T-helper 17 cell (primary cell): ENCODE measurements at places on chromosomes 2 and 18.

- no peak for DNase-seq
These were observed 12.8 kb downstream of the PGAP1 start for GRCh38 chr2:196913691-196914090.

GRCh38 chr2:239648607-239649006, 247.8 kb upstream of the HDAC4 start:
- DNase-seq, result no peak

- DNase-seq, result no peak
These were observed 4.1 kb upstream of the OTX1 start for GRCh38 chr2:63046552-63046951.

- no peak for DNase-seq
These were observed 61.0 kb downstream of the SPP2 start for GRCh38 chr2:234111523-234111922.

DNA sequence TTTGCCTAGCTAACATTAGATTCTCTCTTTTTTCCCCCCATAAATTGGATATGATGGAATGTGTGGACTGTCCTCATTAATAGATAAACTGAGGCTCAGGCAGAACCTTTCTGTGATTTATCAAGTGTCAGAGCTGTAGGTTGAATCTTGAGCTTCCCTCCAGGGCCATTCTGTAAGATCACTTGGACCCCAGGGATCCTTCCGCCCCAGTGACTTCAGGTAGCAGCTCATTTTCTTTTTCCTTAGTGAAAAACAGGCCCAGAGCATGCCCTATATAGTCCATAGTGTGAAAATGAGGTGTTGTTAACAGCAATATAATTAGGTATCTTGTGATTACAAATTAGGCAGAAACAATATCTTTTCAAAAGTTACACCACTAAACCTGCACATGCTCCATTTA, 269.7 kb downstream of the ZNF385B start:
- no peak for DNase-seq

GRCh38 chr2:24672589-24672988, 120.6 kb downstream of the PTRHD1 start:
- DNase-seq, result no peak

- DNase-seq, result no peak
These were observed 9.5 kb upstream of the MALL start for GRCh38 chr2:110124939-110125691.

DNA sequence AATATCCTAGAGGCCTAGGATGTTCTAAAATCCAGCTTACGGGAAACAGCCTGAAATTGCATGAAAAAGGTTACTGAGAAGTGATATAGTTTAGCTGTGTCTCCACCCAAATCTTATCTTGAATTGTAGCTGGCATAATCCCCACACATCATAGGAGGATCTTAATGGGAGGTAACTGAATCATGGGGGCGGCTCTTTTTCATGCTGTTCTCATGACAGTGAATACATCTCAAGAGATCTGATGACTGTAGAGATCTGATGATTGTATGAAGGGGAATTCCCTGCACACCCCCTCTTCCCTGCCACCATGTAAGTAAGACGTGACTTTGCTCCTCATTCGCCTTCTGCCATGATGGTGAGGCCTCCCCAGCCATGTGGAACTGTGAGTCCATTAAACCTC, 385.6 kb upstream of the ID2 start:
- DNase-seq, result no peak

DNA sequence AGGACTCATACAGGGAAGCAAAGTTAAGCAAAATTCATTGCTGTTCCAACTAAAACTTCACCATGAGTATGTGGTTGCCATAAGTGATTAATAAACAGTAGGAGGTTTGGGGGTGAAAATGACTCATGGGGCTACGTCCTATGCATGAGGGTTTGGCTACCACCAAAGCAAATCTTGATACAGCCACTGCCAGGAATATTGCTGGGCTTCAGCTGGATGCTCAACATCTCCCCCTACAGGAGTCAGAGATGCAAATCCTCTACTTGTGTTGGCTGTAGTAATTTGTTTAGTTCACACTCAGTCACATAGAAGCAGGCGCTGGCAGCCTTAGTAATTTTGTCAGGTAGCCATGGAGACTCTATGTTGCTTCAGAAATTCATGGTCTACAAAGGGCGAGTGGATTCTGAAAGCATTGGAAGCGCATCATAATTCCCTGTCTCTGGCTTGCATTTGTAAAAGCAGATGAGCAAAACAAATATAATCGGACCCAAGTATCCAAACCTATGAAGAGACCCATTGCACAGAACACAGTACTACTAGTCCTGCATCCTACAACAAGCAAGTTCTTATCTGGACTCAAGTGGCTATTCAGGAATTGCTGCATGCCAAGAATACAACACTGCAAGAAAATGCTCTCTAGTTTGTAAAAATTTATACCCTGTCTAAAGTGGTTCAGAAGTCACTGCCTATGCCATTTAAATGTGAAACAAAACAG, 76.0 kb downstream of the CD28 start:
- DNase-seq, result peak; percentile 31

DNA sequence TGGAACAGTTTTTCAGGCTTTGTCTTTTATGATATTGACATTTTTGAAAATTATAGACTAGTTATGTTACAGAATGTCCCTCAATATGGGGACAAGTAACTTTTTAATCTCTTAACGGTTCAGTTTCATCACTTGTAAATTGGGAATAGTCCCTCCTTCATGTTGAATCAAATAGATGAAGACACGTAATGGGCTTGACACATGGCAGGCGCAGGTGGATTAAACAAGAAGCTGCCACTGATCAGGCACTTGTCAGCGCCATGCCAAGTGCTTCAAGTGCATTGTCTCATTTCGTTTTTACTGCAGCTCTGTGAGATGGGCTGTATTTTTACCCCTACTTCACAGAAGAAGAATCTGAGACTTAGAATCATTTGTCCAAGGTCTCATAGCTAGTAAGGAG, 9.5 kb upstream of the SMAD4 start:
- no peak for DNase-seq

DNA sequence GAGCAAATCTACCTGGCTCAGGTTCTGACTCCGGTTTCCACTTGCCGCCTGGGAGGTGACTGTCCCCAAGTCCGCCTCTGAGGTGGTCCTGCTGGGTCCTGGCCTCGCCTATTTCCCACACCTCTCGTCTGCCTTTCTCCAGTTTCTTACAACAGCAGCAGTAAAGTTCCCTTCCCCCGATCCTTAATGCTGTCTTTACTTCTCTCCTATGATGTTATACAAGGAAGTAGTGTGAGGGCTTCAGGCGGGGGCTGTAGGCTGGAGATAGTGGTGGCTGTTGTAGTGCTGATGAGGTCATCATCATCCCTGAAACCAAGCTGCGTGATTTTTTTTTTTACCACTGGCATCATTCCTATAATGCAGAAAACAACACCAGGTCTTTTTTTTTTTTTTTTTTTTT, 18.9 kb downstream of the TGIF1 start:
- DNase-seq, result no peak

DNA sequence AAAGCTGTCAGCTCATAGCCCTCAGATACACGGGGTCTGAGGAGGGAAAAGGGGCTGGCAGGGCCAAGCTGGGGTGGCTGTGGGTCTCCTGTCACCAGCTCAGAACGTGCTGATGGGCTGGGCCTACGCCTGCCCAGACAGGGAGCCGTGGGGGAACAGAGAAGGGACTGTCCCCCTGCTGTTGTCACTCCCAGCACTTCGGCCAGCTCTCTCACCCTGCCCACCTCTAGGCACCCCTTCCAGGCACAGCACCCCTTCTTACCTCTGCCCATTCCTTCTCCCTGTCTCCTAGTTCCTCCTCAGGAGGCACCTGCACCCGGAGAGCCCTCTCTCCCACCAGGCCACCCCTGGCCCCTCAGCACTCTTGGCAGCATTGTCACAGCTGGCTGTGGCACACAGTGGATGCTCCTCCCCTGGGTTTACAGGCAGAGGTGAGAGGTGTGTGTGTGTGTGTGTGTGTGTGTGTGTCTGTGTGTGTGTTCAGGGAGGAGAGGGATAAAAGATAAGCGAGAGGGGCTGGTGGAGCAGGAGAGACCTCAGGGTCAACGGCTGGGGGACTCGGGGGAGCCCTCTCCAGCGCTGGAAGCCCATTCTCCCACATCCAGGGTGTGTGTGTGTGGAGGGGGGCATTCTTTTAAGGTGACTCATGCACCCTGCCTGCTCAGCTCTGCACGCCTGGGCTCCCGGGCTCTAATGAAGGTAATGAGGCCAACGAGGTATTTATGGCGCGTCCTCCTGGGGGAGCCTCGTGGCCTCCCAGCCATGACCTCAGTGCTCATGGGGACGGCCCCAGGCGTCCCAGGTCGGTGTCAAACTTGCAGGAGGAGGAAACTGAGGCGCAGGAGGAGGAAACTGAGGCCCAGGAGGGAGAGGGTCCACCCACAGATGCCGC, 66.1 kb upstream of the SMAD7 start:
- DNase-seq, result no peak

GRCh38 chr2:71619230-71619741, 165.9 kb downstream of the DYSF start:
- DNase-seq, result no peak

DNA sequence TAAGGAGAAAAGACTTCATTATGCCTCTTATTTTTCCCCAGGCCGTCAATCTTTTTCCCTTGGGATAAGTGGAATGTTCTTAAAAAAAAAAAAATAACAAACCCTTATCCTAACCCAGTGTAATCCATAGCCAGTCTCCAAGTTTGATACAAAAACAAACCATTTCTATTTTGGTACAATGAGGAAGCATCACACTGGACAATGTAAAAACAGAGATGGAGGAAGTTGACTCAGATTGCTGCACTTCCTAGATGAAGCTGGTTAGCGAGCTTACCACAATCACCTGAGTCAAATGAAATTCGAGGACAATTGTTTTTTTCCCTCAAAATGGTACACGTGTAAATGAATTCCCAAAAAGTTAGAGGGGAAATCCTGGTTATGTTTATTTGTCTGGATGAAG, 259.7 kb downstream of the TCF4 start:
- no peak for DNase-seq

GRCh38 chr2:208370881-208371633, 35.5 kb upstream of the PTH2R start:
- DNase-seq, result no peak

- DNase-seq, result no peak
These were observed 201.0 kb downstream of the PMAIP1 start for GRCh38 chr18:60100778-60101177.

DNA sequence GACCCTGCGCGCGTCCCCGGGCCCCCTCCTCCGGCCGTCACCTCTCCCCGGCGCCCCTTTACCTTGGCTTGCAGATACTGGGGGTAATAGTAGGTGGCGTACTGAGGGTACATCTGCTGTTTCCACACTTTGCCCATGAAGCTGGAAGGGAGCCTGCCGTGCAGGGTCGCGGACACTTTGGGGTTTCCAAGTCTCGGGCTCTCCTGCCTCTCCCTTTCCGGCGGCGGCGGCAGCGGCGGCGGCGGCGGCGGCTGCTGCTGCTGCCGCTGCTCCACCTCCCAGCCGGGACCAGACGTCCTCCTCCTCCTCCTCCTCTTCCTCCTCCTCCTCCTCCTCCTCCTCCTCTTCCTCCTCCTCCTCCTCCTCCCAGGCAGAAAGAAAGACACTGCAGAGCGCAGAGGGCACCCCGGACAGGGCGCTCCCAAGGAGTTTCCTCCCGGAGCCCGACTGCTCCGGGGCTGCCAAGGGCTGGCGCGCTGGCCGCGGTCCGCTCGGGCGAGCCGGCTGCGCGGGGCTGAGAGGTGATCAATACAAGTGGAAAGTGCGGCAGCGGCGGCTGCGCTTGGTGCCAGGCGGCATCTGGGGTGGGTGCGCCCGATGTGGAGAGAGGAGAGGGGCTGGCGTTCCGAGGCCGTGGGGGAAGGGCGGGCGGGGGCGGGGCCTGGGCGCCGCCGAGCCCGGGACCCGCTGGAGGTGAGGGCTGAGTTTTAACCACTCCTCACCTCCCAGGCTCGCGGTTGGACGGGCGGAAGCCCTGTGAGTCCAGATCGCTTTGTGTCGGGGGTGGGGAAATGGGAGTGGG, at the start of gene RBMS1:
Gene RBMS1 (minus strand): TSS at position 581 of the 802 bp plus-strand sequence. CDS start 444 bp downstream, at position 137.
- DNase-seq, result peak; percentile 32

DNA sequence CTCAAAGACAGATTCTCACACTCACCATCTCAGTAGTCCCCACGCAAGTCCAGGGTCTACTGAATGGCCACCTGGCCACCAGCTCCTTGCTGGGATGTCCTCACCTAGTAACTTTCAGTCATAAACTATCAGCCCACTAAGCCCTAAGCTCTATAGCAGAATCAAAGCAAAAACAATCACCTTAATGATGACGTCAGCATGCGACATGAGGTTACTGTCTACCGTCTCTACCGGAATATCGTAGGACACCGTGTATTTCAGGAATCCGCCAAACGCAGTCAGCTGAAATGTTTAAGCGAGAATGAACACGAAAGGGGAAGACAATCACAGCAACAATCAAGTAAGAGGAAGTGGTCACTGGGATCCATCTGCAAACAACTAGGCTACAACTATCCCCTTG, 81.8 kb downstream of the LAMA1 start:
- DNase-seq, result no peak

- DNase-seq, result no peak
These were observed 336.1 kb upstream of the FSIP2 start for GRCh38 chr2:185402474-185402873.

- no peak for DNase-seq
These were observed 685.4 kb upstream of the NRXN1 start for GRCh38 chr2:51717312-51717711.

DNA sequence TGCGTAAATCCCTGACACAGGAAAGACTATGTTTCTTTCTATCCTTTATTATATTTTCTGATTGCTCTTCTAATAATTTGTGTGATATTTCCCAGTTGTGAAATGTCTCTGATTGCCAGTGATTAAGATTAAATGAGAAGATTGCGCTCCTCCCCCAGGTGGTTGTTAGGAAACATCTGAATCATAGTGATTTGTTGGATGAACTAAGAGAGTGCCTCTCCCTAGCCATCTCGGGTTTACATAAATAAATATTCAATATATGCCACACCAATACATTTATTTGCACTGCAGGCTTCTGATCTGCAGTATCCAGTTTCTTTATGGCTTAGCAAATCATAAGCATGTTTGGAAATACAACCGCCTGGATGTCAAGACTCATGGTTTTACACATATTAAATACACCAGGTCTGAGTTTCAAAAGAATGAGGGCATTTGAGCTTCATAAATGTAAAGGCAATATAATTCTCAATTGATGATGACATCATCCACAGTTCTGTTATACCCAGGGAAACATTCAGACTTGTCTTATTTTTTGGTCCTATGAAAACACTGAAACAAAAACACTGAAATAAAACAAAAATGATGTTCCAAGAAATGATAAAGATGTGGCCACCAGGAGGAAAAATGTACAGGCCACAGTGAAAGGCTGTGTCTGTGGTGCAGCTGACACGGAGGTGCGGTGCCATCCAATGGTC, 826.7 kb upstream of the ACVR2A start:
- no peak for DNase-seq

- DNase-seq, result no peak
These were observed 202.2 kb downstream of the CDH20 start for GRCh38 chr18:61535401-61535800.
